Esophagus squamous epithelium (tissue), 5 donors: ENCODE measurements at places on chromosomes 4 and X. TPM values are rescaled to one million over a fixed set of nuclear protein-coding genes. Genes with fewer than 3 reads are reported as not detected.

Gene FGFRL1
- 5.4 TPM for total RNA-seq

Gene FAM9C
- total RNA-seq = not detected

Gene PLP1
- total RNA-seq = 5.3 TPM

Gene CCSER1
- 1.2 TPM for total RNA-seq

Gene PPP1R2C
- total RNA-seq = not detected

Gene ARMCX4
- total RNA-seq = 4.4 TPM

Gene SASH3
- total RNA-seq = 4.2 TPM

Gene MUC7
- total RNA-seq = not detected

DNA sequence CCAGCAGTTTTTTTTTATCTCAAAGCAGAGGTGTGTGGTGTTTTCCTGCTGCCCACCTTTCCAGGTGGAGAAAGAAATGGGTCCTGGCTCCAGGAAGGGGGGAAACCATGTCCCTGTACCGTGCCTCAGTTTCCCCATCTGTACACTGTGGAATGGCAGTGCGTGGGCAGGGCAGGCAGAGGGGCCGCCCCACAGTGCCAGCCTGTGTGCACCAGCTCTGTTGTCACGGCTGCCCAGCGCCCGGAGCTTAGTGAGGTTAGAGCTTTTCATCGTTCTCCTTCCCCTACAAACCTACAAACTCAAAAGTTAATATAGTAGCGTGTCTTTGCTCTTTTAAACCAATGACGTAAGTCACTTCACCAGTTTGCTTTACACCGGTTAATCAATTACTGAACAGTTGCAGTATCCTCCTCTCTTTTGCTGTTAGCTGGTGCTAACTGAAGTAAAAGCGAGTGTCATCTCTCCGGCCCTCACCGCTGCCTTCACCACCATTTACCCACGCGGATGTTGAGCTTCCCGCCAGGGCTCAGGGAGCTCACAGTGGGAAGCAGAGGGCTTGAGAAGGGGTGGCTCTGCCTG, 114.8 kb upstream of the ADRA2C start:
- no peaks in the 10 kb centered on the region for H3K27me3 ChIP-seq
- H3K36me3 ChIP-seq = no peaks in the 10 kb centered on the region
- no peak overlapping the region for H3K4me3 ChIP-seq

- no peak overlapping the region for H3K27ac ChIP-seq
- H3K4me3 ChIP-seq = no peak overlapping the region
- H3K4me1 ChIP-seq = peaks cover 5% of the 10 kb centered on the region
- no peak for DNase-seq
Measured at GRCh38 chrX:110216027-110216426, 101.9 kb downstream of the AMMECR1 start.

- H3K4me3 ChIP-seq = peak overlapping the region; percentile 67
- H3K36me3 ChIP-seq = no peaks in the 10 kb centered on the region
- H3K27ac ChIP-seq = no peak overlapping the region
- peaks cover 3% of the 10 kb centered on the region for H3K27me3 ChIP-seq
- DNase-seq = no peak
Measured at GRCh38 chrX:63784346-63784901, 590 bp downstream of the ARHGEF9 start.

GRCh38 chr4:1321486-1321885, 25.5 kb upstream of the UVSSA start:
- peaks cover 24% of the 10 kb centered on the region for H3K36me3 ChIP-seq
- no peak for DNase-seq
- no peaks in the 10 kb centered on the region for H3K4me1 ChIP-seq
- H3K4me3 ChIP-seq = no peak overlapping the region

- peak overlapping the region; percentile 95 for H3K27ac ChIP-seq
- peaks cover 82% of the 10 kb centered on the region for H3K4me1 ChIP-seq
- H3K4me3 ChIP-seq = peak overlapping the region; percentile 91
- no peak for DNase-seq
- H3K36me3 ChIP-seq = no peaks in the 10 kb centered on the region
- no peaks in the 10 kb centered on the region for H3K27me3 ChIP-seq
Measured at GRCh38 chr4:2261110-2261852, 628 bp downstream of the MXD4 start.

DNA sequence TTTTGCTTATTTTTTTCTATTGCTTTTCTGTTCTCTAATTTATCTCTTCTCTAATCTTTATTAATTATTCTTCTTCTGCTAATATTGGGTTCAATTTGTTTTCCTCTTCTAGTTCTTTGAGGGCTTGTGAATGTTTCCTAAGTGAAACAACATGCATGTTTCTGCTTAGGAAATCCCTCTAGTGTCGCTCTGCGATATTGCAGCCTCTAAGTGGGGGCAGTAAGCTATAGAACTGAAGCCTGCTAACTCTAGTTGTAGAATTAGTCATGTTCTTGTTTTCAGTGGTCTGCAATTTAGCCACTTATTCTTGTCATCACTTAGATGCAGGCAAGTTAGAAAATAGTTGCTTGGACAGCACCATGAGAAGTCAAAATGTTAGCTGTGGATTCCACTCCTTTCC, 222.6 kb downstream of the SPIN4 start:
- H3K27me3 ChIP-seq = no peaks in the 10 kb centered on the region
- H3K36me3 ChIP-seq = no peaks in the 10 kb centered on the region
- H3K4me1 ChIP-seq = no peaks in the 10 kb centered on the region
- no peak overlapping the region for H3K4me3 ChIP-seq

GRCh38 chrX:791479-792034, 161.0 kb downstream of the SHOX start:
- no peak overlapping the region for H3K27ac ChIP-seq
- no peak overlapping the region for H3K4me3 ChIP-seq
- no peaks in the 10 kb centered on the region for H3K4me1 ChIP-seq
- no peaks in the 10 kb centered on the region for H3K27me3 ChIP-seq

GRCh38 chr4:161160718-161161117, 1003.1 kb downstream of the FSTL5 start:
- no peak overlapping the region for H3K4me3 ChIP-seq
- no peaks in the 10 kb centered on the region for H3K27me3 ChIP-seq
- no peak for DNase-seq
- H3K36me3 ChIP-seq = no peaks in the 10 kb centered on the region

GRCh38 chr4:104490096-104490769, 4.5 kb downstream of the CXXC4 start:
- no peak overlapping the region for H3K27ac ChIP-seq
- H3K27me3 ChIP-seq = peaks cover 40% of the 10 kb centered on the region
- DNase-seq = no peak
- peaks cover 35% of the 10 kb centered on the region for H3K4me1 ChIP-seq

- H3K4me3 ChIP-seq = no peak overlapping the region
- H3K27ac ChIP-seq = peak overlapping the region; percentile 87
- no peaks in the 10 kb centered on the region for H3K27me3 ChIP-seq
- H3K36me3 ChIP-seq = peaks cover 3% of the 10 kb centered on the region
Measured at GRCh38 chr4:55866973-55867574, 13.6 kb downstream of the EXOC1 start.

DNA sequence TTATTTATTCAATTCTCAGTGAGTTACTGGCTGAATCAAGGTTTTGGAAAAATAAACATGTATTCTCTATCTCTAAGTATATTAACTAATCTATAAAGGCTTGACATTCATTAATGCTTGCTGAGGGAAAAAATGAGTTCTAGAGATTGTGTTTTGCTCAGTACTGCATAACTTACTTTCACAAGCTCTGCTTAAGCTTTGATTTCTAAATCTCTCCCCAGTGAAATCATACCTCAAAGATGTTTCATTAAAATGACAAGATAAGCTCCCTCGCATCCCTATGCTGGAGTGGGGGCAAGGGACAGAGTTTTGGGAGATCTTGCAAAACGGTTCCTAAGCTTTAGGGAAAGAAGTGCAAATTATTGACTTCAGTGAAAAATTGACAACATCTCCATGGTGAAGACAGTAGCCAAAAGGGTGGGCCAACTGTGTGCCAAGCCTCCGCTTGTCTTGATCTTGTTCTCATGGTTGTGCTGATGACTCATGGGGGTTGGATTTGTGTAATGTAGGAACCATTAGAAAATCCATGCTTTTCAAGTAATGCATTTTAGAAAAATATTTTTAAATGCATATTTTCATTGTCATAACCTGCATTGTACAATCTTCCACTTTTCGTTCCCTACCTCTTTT, 521.4 kb downstream of the RPA4 start:
- no peaks in the 10 kb centered on the region for H3K4me1 ChIP-seq
- no peak overlapping the region for H3K4me3 ChIP-seq
- no peaks in the 10 kb centered on the region for H3K36me3 ChIP-seq
- no peak for DNase-seq

DNA sequence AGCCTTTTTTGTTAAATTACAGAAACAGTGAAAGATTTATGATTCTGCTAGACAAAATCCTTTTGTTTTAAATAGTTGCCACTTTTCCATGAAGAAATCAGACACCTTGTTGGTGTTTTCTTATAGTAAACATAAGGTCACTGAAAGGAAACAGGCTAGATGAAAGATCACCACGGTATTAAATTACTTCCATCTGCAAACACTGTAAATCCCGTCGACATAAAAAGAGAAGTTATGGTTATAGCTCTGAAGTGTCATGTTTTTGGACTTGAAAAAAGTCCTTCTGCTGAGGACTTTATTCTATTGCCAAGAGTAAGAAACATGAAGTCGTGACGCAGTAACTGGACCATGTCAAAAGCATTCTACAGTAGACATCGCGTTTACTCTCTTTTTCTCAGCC, 567.6 kb upstream of the SLIT2 start:
- no peak overlapping the region for H3K27ac ChIP-seq
- H3K4me1 ChIP-seq = no peaks in the 10 kb centered on the region

GRCh38 chr4:8315435-8316250, 46.1 kb downstream of the HTRA3 start:
- H3K27ac ChIP-seq = peak overlapping the region; percentile 14
- peaks cover 35% of the 10 kb centered on the region for H3K4me1 ChIP-seq
- no peak for DNase-seq
- H3K4me3 ChIP-seq = no peak overlapping the region

DNA sequence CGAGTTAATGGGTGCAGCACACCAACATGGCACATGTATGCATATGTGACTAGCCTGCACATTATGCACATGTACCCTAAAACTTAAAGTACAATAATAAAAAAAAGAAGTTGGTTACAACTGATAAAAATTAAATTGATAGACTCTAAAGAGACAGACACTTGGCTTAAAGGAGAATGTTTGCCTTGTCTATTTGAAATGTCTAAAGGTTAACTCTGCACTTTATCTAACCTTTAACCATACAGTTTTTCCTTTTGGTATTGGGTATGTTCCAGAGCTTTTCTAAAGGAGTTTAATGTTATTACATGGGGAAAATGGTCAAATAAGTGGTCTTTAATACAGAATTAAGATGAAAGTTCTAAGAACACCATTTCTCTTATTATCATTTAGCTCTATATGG, 145.1 kb upstream of the HCCS start:
- H3K4me3 ChIP-seq = no peak overlapping the region
- H3K4me1 ChIP-seq = no peaks in the 10 kb centered on the region
- H3K27ac ChIP-seq = no peak overlapping the region
- H3K36me3 ChIP-seq = no peaks in the 10 kb centered on the region
- DNase-seq = no peak

DNA sequence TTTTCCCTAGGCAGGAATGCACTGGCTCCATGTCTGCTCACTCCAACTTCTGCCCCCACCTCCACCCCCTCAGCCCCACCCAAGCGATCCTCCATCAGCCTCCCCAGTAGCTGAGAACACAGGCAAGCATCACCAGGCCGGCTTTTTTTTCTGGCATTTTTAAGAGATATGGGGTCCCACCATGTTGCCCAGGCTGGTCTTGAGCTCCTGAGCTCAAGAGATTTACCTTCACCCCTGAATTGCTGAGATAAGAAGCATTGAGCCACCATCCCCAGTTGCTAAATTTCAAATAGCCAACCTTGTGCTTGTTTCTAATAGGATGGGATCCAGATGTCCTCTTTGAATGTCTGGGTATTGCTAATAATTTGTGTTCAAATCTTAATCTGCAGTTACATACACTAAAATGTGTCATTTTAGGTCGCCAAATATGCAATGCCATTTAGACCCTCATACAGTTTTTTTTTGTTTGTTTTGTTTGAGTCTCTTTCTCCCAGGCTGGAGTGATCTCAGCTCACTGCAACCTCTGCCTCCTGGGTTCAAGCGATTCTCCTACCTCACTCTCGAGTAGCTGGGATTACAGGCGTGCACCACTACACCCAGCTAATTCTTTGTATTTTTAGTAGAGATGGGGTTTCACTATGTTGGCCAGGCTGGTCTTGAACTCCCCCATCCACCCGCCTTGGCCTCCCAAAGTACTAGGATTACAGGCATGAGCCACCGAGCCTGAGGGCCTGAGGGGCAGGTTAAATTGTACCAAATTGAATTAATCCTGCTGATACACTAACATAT, 8.8 kb downstream of the LARP7 start:
- H3K27ac ChIP-seq = no peak overlapping the region
- H3K27me3 ChIP-seq = no peaks in the 10 kb centered on the region
- DNase-seq = no peak
- H3K36me3 ChIP-seq = peaks cover 20% of the 10 kb centered on the region
- no peak overlapping the region for H3K4me3 ChIP-seq
- peaks cover 3% of the 10 kb centered on the region for H3K4me1 ChIP-seq

DNA sequence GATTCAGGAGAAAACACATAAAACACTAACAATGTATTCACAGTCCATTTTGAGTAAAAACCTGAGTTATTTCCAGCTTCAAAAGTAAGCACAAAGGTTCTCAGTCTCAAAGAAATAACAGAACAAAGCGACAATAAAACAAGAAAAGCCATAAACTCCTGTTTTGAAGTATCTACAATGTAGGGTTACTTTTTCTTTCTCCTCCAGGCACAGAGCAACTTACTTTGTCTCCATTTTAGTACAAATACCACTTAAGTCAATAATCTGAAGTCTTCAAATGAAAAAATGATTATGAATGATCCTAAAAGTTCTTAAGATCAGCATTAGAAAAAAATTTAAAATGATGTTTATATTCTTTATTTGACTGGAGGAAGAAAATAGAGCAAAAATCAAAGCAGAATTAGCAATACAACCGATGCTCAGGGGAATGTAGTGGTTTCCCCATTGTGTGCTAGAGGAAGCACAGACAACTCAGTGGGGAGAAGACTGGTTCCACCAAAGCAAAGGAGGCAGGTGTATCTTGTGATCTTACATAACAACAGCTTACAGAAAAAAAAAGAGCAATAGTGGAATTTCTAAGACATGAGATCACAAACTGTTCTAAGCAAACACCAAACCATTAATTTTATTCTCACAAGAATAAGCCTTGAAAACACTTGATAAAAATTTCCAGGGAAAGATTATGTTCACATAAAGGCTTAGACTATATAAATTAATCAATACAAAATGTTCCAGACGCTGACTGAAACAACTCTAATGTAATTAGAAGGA, 35.1 kb downstream of the EPHA5 start:
- no peaks in the 10 kb centered on the region for H3K36me3 ChIP-seq
- no peaks in the 10 kb centered on the region for H3K4me1 ChIP-seq
- DNase-seq = no peak
- H3K4me3 ChIP-seq = no peak overlapping the region
- H3K27ac ChIP-seq = no peak overlapping the region
- H3K27me3 ChIP-seq = no peaks in the 10 kb centered on the region

DNA sequence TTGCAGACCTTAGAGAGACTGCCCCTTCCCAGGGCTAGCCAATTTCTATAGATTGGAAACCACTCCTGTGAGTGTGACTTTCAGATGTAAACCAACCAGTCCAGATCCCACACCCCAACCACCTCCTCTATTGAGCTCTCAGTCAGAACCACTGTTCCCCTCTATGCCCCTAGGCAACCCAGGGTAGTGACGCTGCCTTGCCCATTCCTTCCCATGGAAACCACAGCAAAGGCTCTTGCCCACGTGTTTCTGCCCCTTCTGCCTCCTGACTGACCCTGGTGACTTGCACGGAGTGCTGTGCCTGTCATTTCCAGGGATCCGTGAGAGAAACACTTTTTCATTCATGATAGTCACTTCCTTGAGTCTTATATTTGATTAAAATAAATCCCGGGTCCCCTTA, 32.4 kb downstream of the CYTL1 start:
- H3K27ac ChIP-seq = no peak overlapping the region
- H3K27me3 ChIP-seq = no peaks in the 10 kb centered on the region
- no peaks in the 10 kb centered on the region for H3K36me3 ChIP-seq
- H3K4me3 ChIP-seq = no peak overlapping the region
